ENCODE measurements at places on chromosomes 11 and 22.

DNA sequence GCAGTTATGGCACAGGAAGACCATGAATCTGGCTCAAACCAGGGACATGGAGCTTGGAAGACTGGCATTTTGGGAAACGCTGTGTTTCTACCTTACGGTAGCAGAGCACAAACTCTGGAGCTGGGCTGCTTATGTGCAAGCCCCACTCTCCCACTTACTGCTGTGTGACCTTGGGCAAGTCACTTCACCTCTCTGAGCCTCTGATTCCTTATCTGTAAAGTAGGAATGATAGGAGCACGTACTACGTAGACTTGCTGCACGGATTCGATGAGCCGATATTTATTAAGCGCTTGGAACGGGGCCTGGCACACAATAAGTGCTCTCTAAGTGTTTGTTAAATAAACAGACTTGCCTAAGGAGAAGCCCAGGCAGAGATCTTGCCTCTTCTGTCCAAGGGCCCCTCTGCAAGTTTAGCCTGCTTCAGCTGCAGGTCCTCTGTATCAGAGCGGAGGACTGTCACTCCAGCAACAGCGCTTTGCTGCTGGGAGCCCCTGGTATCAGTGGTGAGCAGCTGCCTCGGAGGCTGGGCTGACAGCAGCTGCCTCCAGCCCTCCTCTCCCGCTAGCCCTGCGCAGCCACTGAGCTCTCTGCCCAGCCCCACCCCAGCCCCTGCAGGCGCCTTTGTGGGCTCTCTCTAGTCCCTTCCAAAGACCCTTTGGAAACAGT lies 96.9 kb upstream of the ANO1 start:
- no peak for DNase-seq

GRCh38 chr11:113287801-113288200 lies 26.6 kb upstream of the TTC12 start:
- no peak for DNase-seq

DNA sequence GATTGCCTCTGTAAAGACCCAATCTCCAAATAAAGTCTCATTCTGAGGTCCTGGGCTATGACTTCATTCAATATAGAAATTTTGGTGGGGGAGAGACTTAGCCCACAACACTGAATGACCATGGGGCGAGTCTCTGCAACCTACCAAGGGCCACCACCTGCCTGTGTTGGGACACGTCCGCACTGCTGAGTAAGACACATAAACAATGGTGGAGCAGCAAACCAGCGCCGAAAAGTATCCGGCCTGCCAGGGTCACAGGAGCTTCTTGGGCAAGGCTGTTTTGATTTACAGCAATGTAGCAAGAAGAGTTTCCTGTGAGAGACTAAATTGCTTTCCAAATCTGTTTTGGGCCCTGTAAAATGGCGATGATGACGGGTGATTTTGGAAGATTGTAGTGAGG lies 122.3 kb downstream of the SHANK2 start:
- DNase-seq, result no peak

GRCh38 chr22:45628515-45628914 lies 43.1 kb upstream of the ATXN10 start:
- DNase-seq, result no peak

GRCh38 chr11:10117709-10118351 lies 176.2 kb downstream of the SBF2 start:
- no peak for DNase-seq

GRCh38 chr11:77322926-77323590 lies 21.6 kb upstream of the GDPD4 start:
- no peak for DNase-seq

GRCh38 chr11:12239804-12240371 lies 129.5 kb downstream of the MICAL2 start:
- no peak for DNase-seq

DNA sequence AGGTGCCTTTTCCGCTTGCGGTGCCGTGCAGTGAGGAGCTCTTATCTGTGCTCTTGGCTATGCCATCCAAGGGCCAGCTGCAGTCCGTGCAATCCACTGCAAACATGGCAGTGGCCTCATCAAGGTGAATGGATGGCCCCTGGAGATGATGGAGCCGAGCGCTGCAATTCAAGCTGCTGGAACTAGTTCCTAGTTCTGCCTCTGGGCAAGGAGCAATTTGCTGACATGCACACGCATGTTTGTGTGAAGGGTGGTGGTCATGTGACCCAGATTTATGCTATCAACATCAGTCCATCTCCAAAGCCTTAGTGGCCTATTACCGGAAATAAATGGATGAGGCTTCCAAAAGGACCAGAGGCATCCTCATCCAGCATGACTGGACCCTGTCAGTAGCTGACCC lies 3.1 kb upstream of the EHD1 start:
- DNase-seq, result no peak

DNA sequence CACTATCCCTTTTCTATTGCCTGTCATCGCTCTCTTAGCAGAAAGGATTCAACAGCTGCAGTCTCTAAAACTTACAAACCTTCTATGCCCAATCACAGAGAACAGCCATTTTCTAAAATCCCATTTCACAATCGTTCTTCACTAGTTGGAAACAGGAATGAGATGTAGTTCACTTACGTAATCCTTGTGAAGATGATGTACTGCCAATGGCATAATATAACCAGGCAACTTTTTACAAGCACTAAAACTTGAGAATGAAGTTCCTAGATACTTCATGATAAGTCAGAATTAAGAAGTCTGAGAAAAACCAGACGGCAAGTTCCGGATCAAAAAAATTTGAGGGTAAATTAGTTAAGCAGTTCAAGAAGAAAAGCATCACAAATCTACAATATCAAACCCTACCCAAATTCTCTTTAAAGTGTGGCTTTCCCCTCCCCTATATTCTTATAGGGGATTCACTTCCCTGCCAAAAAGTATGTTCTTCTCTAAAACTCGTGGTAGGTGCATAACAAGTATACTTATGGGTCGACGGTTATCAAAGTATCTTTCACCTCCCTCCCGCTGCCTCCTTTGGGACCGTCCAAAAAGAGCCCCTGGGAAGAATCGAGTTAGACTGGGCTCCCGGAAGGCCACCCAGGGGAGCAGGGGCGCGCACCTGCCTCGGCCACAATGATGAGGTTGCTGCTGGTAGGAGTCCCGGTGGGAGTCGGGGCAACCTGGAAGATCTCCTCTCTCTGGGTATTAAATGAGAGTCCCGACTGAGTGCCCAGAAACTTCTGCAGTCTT lies 666 bp downstream of the MSANTD4 start:
- DNase-seq, result no peak

- DNase-seq, result no peak
Measured at GRCh38 chr11:117414724-117415123, 87.1 kb downstream of the CEP164 start.

- DNase-seq, result no peak
Measured at GRCh38 chr11:118522571-118523072, 4.7 kb upstream of the TTC36 start.

DNA sequence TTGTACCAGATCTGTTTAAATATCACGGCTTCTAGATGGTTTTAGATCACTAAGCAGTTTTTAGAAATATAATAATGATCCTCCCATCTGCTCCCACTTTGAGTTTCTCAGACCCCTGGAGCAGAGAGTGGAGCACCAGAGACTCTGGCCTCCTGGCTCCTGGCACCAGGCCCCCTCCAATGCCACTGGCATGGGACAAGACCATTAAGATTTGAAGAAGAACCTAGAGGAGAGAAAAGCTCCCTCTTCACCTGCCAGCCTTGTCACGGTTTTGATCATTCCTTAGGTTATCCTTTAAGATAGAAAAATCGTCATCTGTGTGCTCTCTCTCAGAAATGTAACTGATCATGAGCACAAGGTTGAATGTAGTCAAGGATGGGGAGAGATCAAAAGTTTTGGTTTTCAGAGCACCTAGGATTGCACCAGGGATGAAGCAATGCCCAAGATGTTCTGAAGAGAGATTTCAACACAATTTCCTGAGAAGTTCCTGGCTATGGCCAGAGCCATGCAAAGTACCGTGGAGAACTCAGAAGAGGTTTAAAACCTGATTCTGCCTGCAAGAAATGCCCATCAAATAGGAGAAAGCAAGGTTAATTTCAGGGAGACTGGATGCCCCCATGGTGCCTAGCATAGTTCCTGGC lies 22.2 kb downstream of the IL10RA start:
- no peak for DNase-seq

- DNase-seq, result no peak
Measured at GRCh38 chr11:61950035-61950547, at the start of gene BEST1. BEST1 (plus strand) TSS chr11:61950351; CDS start chr11:61951807, 1,456 bp downstream.

DNA sequence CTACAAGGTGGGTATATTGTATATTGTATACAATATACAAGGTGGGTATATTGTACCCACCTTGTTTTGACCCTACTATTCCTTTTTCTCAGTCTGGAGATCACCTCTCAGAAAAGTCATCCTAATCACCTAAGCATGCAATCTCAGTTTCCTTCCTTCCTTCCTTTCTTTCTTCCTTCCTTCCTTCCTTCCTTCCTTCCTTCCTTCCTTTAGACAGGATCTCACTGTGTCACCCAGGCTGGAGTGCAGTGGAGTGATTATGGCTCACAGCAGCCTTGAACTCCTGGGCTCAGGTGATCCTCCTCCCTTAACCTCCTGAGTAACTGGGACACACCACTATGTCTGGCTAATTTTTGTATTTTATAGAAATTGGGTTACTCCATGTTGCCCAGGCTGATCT lies 1.2 kb upstream of the KCNE3 start:
- no peak for DNase-seq

GRCh38 chr11:19122960-19123615 lies 6.1 kb downstream of the ZDHHC13 start:
- no peak for DNase-seq

- no peak for DNase-seq
Measured at GRCh38 chr11:10538924-10539323, 2.1 kb downstream of the RNF141 start.
